ENCODE measurements at places on chromosomes 13 and 19.

DNA sequence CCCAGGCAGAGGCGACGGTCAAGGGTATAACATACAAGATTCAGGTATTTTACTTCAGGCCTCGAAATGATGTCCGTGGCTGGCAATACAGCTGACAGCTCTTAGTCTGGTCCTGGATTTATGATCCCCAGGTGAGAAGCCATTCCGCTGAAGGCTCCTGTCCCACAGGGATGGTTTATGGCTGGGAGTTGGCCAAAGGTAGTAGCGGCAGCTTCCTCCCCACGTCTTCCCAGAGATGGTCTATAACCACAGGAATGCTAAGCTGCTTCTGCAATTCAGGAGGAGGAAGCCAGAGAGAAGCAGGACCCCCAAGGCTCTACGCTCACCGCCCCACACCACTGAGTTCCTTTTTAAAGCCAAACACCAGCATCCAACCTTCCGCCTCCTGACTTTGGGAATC lies 27.1 kb downstream of the OLFM2 start:
- DNase-seq = no peak

DNA sequence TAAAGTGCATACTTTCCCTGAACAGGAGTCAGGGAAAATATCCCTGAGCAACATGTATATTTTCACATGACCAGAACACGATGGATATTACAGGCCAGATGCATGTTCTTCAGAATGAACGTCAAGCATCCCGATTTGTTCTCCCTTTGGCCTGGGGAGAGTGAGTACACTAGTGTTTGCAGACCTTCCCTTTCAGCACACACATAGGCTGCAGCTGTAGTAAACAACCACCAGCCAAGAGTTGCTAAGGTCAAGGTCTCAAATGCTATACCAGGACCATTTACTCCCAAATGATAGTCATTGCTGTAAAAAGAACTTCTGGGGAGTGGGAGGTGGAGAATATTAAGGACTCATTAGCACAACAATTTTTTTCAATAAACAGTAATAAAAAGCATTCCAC lies 3.0 kb downstream of the KLF12 start:
- no peak for DNase-seq

- DNase-seq = no peak
These were observed 63.7 kb downstream of the SIPA1L3 start for GRCh38 chr19:37970699-37971098.

GRCh38 chr13:110984381-110984780 lies 69.5 kb upstream of the ANKRD10 start:
- DNase-seq = no peak

GRCh38 chr19:29309637-29310036 lies 96.7 kb upstream of the UQCRFS1 start:
- DNase-seq = no peak

DNA sequence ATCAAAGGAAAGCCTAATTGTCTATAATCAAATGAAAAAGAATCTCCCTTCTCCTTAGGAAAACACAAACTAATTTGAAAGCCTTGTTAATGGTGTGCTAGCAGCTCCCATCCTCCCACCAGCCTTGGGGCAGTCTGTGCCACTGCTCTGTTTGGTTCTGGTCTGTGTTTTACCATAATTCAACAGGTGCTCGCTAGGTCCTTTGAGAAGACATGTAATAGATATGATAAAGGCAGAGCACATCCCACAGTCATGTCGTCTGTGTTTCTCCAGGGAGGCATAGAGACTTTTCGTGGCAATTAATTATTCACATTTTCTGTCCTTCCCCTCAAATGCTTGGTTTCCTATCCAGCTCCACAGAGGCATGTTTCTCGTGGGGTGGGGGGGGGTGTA lies 23.8 kb downstream of the FAM124A start:
- no peak for DNase-seq

DNA sequence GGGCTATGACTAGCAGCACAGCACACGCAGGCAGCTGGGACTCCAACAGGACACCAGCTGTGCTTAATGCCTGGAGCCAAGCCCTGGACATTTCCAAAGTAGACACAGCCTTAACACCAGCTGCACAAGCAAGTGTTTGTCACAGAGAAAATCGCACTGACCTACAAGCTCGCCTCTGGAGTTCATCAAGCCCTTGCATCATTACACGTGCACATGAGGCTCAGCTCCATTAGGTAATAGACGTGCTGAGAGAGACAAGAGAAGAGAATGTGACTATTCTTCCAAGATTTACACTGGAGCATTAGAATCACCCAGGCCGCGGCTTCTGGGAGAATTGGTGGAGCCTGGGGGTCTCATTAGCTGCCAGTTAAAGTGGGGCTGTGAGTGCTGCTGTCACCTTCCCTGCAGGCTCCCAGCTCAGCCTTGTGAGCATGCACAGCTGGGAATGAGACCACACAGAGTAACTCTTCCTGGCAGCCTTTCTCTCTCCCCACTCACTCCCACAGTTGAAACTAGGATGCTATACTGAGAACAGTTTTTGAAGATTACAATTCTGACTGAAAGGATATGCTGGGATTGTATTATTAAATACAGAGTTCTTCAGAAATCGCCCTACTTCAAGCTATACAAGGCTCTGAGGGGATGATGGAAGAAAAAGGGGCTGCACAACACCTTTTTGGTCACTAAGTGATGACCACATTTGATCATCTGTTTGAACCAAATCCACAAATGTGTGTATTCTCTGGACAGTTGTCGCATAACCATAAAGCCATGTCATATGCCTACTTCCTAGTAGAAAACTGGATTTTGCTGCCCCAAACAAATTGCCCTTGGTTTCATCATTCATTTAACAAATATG lies 10.5 kb downstream of the STOML3 start:
- DNase-seq = no peak

DNA sequence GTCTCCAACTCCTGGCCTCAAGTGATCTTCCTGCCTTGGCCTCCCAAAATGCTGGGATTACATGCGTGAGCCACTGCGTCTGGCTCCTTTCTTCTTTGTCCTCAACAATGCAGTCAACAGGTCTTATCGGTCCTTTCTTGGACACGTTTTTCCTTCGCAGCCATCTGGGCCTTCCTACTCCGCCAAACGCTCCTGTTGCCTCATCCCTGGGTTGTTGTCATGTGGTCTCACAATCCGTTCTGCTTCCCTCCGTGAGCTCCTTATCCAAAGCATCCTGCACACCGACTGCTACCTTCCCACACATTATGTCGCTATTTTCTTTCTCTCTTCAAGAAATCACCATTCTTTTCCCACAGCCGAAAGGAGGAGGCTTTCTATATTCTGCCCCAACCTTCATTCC lies 306.8 kb downstream of the DCLK1 start:
- no peak for DNase-seq

GRCh38 chr13:80313668-80314256 lies 27.2 kb downstream of the SPRY2 start:
- DNase-seq = no peak

DNA sequence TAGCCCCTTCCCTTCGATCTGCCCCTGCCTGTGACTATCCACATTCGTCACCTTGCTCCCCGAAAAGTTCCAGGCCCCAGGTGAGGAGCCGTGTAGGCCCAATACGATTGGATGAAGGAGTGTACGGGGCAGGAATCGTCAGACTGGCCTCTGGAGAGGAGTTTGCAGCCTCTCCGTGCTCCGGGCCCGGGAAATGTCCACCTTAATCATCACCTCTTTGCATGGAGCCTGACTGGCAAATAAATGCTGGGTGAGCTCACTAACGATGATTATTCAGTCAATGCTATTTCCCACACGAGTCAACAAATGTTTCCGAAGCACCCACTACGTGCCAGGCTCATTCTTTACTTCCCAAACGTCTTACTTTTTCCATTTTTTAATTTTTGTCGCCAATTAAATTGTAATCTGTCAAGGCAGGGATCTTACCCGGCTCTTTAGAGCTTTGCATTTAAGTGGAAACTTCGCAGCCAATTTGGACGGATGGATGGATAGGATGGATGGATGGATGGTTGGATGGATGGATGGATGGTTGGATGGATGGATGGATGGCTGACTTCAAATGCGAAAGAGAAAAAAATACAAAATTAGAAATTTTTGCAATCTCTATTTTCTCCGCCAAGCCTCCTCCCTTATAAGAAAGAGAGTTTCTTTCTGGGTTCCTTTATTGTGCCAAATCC lies 45.8 kb downstream of the TGDS start:
- DNase-seq = no peak

DNA sequence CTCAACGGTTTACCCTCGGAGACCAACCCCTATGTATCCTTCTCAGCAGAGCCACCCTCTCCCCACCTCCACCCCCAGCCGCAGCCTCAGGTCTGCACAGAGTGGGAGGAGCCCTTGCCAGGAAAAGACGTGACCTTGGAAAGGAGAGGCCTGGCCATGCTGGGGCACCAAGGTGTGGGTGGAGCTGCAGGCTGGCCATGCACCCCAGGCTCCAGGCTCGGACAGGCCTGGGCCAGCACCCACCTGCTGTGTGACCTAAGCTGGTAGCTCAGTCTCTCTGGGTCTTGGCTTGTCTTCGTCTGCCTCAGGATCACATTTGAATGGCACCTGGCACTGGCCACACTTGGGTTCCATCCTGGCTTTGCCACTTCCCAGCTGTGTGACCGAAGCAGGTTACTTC lies 29.5 kb downstream of the CCDC8 start:
- no peak for DNase-seq

GRCh38 chr13:82766732-82767321 lies 1115.4 kb downstream of the SLITRK1 start:
- DNase-seq = no peak

- peak; percentile 17 for DNase-seq
These were observed 82.4 kb downstream of the PIBF1 start for GRCh38 chr13:72864142-72865011.

DNA sequence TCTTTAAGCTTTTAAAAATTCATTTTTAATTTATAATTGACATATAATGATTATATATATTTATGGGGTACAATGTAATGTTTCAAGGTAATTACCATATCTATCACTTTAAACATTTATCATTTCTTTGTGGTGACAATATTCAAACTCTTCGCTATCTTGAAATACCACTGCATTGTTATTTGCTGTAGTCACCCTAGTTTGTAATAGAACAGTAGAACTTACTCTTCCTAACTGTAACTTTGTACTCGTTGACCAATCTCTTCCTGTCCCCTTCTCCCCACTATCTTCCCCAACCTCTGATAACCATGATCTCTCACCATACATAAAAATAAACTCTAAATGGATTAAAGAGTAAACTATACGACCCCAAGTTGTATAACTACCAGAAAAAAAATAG lies 20.4 kb downstream of the COG6 start:
- no peak for DNase-seq

- DNase-seq = no peak
These were observed 1.6 kb downstream of the DCLK1 start for GRCh38 chr13:36129539-36129938.

DNA sequence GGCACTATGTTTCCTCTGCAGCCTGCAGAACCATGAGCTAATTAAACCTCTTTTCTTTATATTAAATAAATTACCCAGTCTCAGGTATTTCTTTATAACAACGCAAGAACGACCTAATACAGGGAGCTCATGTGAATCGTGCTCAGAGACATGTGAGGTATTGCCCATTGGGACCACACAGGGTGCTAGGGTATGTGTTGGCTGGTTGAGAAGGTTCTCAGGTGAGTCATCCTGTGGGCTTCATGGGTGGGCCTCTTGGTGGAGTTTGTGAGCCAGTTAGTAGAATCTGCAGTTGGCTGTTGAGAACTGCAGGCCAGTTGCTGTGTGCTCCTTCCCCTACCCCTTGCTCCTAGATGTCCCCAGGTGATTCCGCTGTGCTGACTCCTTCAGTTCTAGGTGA lies 163.0 kb downstream of the HS6ST3 start:
- no peak for DNase-seq

DNA sequence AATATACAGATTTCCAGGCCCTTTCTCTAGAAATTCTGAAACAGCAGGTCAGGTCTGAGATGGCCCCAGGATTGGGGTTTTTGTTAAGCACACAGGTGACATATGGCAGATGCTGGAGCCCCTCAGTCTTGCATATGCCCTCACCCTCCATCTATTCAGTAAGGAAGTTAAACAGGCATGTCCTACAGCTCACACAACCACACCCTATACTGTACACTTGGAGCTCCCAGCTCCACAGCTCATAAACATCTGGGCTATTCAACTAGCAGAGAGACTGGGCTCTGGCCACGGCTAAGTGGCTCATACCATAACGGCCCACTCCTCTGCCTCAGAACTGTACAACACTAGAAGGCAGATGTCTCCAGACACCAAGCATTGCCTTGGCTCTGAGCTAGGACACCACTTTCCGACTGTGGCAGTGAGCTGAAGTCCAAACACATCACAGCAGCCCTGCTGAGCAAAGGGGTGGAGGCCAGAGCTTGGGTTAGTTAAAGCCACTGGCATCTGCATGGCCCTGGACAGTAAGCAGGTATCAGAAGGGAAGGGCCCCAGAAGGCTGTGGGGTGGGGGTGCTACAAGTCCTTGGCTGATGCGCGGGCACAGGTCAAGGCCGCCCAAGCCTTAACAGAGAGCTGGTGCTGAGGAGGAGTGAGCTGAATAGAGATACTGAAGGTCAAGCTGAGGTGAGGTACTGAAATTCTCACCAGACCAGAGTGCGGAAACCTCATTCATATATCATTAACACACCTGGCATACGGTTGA lies 79.1 kb downstream of the ABCC4 start:
- no peak for DNase-seq

DNA sequence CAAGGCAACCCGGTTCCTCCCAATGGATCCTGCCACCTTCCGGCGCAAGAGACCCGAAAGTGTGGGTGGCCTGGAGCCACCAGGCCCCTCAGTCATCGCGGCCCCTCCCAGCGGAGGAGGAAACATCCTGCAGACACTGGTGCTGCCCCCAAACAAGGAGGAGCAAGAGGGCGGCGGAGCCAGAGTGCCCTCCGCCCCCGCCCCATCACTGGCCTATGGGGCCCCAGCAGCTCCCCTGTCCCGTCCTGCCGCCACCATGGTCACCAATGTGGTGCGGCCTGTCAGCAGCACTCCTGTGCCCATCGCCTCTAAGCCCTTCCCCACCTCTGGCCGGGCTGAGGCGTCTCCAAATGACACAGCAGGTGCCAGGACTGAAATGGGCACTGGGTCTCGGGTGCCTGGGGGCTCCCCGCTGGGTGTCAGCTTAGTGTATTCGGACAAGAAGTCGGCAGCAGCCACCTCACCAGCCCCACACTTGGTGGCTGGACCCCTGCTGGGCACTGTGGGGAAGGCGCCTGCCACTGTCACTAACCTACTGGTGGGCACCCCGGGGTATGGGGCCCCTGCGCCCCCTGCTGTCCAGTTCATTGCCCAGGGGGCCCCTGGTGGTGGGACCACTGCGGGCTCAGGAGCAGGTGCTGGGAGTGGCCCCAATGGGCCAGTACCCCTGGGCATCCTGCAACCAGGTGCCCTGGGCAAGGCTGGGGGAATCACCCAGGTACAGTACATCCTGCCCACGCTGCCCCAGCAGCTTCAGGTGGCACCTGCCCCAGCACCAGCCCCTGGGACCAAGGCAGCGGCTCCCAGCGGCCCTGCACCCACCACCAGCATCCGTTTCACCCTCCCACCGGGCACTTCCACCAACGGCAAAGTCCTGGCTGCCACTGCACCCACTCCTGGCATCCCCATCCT lies 11.2 kb upstream of the PRR19 start:
- peak; percentile 69 for DNase-seq

- DNase-seq = no peak
These were observed 19.4 kb downstream of the NOTCH3 start for GRCh38 chr19:15181394-15181793.

GRCh38 chr19:12293777-12294248 lies 870 bp downstream of the ZNF44 start:
- peak; percentile 68 for DNase-seq

- no peak for DNase-seq
These were observed 8.7 kb upstream of the ATP12A start for GRCh38 chr13:24671386-24672113.
